Adipocyte (in vitro differentiated cells): ENCODE measurements at places on chromosomes 5 and 9.

GRCh38 chr5:16889972-16890519 lies 46.0 kb downstream of the MYO10 start:
- DNase-seq: no peak

- no peak for DNase-seq
Measured at GRCh38 chr9:22102146-22103053, 93.3 kb upstream of the CDKN2B start.

GRCh38 chr5:114473541-114473940 lies 111.7 kb downstream of the KCNN2 start:
- peak; percentile 4 for DNase-seq

GRCh38 chr5:181166812-181167733 lies 19.7 kb downstream of the OR2V2 start:
- no peak for DNase-seq

- DNase-seq: no peak
Measured at GRCh38 chr5:160075073-160075472, 44.2 kb downstream of the PWWP2A start.

DNA sequence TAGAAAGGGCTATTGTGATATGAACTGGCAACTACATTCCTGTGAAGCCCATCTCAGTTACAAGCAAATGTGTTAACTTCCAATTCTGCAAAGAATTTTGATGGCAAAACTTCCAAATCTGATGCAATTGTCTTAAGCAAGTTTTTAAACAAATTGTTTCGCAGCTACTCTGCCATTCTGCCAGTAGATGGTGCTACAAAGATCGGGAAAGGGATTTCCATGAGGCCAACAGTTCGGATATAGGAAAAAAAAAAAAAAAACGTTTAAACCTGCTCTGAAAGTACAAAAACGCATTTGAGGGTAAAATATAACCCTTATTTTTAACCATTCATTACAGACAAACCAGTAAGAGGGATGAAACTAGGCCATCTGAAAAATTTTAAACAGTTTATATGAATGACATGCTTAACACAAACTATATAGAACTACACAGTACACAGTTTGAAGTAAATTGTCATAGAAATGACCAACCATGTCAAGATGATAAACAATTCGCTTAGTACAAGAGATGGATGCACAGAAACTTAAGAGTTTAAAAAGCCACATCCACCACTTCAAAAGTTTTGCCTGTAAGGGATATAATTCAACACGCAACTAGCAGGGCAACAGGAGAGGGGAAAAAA lies 2.2 kb downstream of the HNRNPA0 start:
- peak; percentile 94 for DNase-seq

DNA sequence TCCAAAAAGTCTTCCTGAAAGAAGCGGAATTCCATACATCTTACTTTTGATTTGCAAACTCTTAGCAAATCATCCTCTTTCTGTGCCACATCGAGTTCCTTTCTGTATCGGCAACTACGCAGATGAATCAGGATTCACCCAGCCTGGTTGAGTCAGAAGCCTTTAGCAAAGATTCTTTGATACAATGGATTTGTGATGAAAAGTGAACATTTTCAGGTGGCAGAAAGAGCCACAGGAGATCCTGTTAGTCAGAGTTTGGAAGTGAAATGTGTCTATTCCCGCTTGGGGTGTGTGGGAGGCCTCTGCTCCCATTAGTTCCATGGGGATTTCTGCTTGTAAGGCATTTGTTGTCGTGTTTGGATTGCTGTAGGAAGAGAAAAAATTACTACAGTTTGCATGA lies 351.8 kb upstream of the WWC1 start:
- no peak for DNase-seq
